ENCODE measurements at places on chromosomes 3 and 15.

- no peak for DNase-seq
Observed at GRCh38 chr3:72694398-72694797, 153.8 kb downstream of the SHQ1 start.

DNA sequence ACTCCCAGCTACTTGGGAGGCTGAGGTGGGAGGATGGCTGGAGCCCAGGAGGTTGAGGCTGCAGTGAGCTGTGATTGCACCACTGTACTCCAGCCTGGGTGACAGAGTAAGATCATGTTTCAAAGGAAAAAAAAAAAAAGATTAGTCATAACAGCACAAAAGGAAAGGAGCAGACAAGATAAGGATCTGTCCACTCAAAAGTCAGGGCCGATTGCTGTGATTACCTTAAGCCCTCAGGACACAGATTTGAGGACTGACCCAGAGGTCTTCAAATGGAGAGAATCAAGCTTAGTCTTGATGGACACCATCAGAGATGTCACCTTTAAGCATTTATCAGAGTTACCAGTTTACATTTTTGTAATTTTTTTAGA lies 23.9 kb upstream of the HEG1 start:
- no peak for DNase-seq

DNA sequence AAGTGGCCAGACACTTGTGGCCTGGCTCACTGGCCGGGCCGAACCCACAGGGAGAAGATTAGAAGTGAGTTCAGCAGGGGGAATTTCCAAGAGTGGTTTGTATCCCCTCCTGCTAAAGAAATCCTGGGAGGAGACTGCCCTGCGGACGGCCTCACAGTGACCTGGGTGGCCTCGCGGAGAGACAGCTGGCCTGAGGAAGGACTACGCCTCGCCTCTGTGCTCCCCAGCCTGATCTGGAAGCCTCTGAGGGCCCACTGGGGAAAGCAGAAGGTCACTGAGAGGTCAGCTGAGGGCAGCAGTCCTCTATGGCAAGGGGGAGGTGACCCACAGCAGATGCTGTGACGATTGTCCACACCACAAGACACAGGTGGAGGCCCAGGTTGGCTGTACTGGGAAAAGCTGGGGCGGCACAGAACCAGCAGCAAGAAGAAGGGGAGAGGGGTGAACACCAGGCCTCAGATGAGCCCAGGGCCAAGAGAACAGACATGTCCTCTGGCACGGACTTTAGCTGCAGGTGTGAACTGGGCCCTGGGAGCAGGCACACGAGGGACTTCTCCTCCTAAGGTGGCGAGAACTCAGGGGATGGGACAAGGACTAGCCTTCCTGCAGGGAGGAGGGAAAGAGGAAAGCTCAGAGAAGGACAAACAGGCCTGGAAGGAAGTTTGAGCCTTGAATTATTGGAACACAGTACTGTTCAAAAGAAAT lies 37.2 kb upstream of the DLG1 start:
- peak; percentile 30 for DNase-seq

DNA sequence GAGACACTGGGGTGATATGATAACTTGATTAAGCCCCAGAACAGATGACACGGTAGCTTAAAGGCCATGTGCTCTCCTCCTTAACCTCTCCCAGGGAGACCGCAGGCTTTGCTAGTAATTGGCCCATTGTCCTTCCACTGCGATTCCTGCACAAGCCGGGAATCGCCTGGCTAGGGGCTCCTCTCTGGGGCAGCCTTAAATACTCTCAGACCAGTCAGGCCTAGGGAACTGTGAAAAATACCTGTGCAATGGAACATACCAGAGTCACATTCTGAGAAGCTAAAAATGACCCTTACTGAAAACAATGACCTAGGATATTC lies 56.3 kb downstream of the CPN2 start:
- DNase-seq: no peak

DNA sequence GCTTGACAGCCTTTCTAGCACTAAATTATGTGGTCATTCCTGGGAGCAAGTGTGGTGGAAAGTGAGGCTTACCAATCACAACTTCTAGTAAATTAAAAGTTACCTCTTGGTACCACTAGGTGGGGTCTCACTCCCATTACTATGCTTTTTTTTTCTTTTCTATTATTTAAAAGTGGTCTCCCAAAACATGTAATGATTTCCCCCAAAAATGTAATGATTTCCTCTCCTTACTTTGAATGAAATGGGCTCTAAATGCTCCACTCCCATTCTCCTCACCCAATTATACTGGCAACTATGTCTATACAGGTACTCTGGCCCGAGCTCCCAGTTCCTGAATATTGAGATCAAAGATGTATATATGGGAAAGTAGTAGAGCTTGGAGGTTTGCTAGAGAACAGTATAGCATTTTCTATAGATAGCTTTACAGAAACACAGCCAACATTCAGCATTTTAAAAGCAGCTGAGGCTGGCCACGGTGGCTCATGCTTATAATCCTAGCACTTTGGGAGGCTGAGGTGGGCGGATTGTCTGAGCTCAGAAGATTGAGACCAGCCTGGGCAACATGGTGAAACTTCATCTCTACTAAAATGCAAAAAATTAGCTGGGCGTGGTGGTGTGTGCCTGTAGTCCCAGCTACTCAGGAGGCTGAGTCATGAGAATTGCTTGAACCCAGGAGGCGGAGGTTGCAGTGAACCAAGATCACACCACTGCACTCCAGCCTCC lies 70.9 kb downstream of the DCUN1D1 start:
- no peak for DNase-seq

DNA sequence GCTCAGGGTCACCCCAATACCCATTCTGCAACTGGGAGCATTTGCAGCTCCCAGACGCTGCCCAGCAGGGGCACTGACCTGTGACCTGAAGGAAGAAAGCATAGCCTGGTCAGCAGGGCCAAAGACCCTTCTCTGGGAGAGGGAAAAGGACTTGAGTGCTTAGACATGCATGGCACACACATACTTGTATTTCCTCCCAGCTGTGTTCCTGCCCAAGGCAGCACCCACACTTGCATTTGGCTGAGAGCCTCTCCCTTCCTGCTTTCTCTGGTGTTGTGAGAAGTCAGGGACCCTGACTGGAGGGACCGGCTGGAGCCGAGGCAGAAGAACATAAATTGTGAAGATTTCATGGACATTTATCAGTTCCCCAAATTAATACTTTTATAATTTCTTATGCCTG lies 7.2 kb upstream of the LAMB2 start:
- DNase-seq: no peak

DNA sequence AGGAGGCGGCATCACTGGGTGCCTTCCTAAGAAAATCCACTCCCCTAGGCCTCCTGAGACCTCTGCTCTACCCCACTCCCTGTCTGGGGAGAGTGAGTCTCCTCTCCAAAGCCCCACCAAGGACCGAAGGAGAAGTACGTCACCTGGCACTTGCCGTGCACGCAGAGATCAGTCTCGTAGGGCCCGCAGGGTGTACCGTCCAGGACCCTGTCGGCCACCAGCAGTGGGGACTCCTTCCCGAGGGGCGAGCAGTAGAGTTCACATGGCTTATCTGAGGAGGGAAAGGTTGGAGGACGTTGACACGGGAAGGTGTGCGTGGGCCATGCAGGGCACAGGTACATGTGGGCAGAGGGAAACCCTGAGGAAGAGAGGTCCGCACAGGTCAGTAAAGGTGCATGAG lies 232.9 kb downstream of the ADAMTS17 start:
- DNase-seq: no peak

DNA sequence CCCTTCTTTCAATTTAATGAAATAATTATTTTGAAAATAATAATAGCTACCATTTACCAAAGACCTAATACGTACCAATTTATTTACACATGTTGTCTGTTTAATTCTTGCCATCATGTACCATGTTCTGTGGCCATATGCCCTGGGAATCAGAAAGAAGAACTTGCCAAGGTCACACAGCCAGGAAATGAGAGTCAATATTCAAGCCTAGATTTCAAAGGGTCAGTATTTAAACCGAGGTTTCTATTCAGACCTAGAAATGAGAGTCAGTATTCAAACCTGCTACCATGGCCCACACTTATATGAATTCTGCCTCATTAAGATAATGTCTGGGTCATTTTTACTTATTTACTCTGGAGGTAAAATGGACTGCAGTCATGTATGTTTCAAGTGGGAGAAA lies 103.6 kb upstream of the TBL1XR1 start:
- no peak for DNase-seq

GRCh38 chr3:123668906-123669305 lies 84.1 kb upstream of the HACD2 start:
- no peak for DNase-seq

DNA sequence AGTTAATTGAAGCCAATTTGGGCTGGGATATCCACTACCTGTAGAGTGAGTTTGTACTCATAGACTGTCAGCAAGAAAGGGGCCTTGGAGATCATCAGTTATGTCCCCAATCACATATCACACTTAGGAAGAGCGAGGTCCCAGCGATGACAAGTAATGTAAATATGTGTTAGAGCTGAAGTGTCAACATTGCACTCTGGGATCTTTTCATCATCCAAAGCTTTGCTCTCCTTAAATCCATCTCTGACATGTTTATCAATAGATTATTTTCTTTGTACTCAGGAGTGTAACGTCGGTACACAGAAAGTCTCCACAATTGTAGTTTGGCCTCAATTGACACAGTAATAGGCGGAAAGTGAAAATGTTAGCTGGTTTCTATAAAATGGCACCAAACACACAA lies 113.7 kb upstream of the TPRG1 start:
- no peak for DNase-seq

DNA sequence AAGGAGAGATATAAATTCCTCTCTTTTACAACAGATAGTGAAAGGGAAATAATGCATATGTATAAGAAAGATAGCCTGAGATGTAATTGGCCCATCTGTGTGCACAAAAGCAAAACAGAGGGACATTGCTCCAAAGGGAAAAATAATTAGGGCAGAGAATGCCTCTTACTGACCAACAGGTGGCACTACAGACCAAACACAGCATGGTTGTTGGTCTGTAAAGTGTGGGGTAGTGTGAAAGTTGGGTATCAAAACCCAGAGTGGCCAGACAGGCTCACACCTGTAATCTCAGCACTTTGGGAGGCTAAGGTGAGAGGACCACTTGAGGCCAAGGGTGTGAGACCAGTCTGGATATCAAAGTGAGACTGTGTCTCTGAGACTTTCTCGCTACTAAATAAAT lies 4.5 kb upstream of the TLNRD1 start:
- no peak for DNase-seq

- DNase-seq: no peak
Observed at GRCh38 chr3:197308591-197308990, 10.2 kb upstream of the DLG1 start.

GRCh38 chr15:101138913-101139880 lies 112.7 kb downstream of the CHSY1 start:
- DNase-seq: no peak

GRCh38 chr3:187104342-187104741 lies 35.0 kb downstream of the RPL39L start:
- no peak for DNase-seq

- DNase-seq: no peak
Observed at GRCh38 chr3:16460886-16461285, 52.6 kb downstream of the RFTN1 start.

DNA sequence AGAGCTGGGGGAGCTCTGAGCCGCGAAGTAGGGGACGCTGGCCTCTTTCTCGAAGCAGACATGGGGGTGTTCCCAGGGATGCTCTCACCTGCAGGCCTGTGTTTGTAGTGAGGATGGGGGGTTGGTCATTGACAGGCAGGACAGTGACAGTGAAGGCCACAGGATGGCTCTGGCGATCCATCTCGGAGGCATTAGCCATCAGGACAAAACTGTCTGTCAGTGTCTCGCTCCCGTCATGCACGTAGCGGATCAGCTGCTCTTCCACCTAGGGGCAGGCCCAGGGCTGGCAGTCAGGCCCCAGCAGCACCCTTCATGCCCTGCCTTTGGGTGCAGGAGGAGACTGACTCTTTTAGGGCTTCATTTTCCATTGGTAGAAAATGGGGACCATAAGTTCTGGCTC lies 28.0 kb downstream of the CSPG4 start:
- no peak for DNase-seq

- peak; percentile 64 for DNase-seq
Observed at GRCh38 chr15:56919609-56920366, 1.3 kb downstream of the TCF12 start.

DNA sequence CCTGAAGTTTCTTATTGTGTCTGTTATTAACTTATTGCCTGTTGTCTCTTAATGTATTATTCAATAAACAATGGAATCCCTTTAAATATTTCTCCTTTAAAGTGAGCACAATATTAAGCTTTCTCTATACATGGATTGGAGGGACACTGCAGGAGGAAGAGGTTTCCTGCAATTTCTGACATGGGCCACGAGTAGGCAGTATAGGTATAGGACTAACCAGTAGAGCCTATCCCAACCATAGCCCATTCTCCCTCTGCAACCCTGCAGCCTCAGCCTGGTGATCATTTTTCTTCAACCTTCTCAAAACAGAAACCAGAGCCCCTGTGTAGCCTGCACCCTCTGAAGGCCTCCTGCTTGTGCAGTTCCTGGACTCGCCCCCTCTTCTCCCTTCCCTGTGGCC lies 124.8 kb downstream of the NEK10 start:
- DNase-seq: no peak

DNA sequence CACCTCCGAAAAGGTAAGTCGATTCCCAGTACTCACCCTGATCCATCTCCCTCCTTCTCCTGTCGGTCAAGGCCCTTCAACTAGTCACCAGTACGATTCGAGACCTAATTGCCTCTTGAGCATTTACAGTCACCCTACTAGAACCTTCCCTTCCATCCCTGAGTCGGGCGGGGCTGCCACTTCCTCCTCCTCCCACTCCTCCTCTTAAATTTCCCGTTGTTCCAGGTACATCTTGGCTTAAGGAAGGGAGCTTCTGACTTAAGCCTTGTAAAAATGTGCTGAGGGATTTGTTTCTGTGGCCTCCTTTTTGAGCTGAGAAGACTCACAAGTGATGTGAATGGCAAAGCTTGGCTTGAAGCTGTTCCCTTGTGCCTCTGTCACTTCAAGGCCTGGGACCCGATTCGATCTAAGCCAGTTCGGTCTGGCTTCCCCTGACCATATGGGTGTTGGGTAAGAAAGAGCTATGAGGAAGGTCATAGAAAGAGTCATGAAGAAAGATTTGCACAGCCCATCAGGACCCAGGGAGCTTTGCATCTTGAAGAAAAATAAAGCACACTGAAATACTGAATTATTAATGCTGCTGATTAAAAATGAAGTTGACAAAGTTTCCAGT lies 28.1 kb downstream of the LCMT2 start:
- DNase-seq: no peak

DNA sequence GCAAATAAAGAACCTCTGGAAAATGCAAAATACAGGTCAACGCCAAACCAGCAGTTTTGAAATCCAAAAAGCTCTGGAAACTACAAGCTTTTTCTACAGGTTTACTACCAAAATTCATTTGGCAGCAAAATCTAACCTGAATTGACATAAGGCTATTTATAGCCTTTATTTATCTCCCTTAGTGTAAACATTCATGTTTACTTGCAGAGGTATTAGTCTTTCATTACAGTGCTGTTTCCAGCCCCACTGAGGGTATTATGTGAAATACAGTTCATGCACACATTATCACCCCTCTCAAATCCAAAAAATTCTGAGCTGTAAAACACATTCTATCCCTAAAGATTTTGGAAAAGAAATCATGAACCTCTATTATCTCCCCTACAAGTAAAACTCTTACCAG lies 7.2 kb downstream of the SKIC8 start:
- no peak for DNase-seq

DNA sequence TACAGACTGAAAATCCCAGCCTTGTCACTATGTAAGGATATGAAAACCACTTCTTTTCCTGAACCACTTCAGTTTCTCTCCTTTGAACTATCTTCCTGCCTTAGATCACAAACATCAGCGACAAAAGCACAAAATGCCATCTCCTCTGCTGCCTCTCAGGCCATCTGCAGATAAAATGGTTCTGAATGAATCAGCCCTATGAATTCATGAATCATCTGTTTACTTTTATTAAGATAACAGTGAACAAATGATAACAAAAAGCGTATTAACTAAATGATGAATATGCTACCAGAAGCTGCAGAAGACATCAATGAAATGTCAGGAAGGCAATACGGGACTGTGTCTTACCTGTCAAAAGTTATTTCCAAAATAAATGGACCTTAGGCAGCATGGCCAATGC lies 928.1 kb downstream of the ROBO1 start:
- DNase-seq: no peak
